ENCODE measurements at places on chromosomes 16 and 17. TPM values are rescaled to one million over a fixed set of nuclear protein-coding genes. Genes with fewer than 3 reads are reported as not detected.

ABCA9 gene
- 103 TPM for total RNA-seq

KRT15 gene
- 0.36 TPM for total RNA-seq

UBALD1 gene
- total RNA-seq: 10.8 TPM

DNA sequence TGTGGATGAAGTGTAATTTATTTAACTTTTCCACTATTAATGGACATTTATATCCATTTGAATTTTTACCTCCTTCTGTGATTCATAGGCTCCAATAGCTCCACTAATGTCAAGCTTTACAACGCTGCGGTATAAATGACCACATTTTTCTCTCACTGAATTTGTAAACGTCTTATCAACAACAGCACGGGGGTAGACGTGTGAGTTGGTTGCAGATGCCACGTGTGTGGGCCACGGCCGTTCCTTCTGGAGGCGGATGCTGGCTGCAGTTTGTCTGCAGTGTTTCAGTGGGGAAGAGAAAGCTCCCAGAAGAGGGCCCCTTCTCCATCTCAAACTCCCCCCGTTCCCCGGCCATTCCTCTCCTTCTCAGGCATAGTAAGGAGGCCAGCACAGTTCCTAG lies 68.2 kb upstream of the XYLT1 start:
- no peak overlapping the region for H3K27ac ChIP-seq
- H3K4me1 ChIP-seq: no peaks in the 10 kb centered on the region

- H3K4me1 ChIP-seq: no peaks in the 10 kb centered on the region
- no peak overlapping the region for H3K27ac ChIP-seq
- no peaks in the 10 kb centered on the region for H3K36me3 ChIP-seq
- no peak for DNase-seq
- no peaks in the 10 kb centered on the region for H3K27me3 ChIP-seq
These were observed 111.8 kb downstream of the NTN1 start for GRCh38 chr17:9132944-9133610.

GRCh38 chr17:42402117-42402516 lies 13.9 kb upstream of the STAT3 start:
- no peaks in the 10 kb centered on the region for H3K27me3 ChIP-seq
- peaks cover 6% of the 10 kb centered on the region for H3K4me1 ChIP-seq
- no peak overlapping the region for H3K4me3 ChIP-seq
- H3K36me3 ChIP-seq: no peaks in the 10 kb centered on the region
- H3K27ac ChIP-seq: no peak overlapping the region
- DNase-seq: no peak

- no peak overlapping the region for H3K4me3 ChIP-seq
- no peaks in the 10 kb centered on the region for H3K27me3 ChIP-seq
- H3K27ac ChIP-seq: no peak overlapping the region
- no peak for DNase-seq
These were observed 5.5 kb downstream of the SPAG9 start for GRCh38 chr17:51115179-51115578.

Measured in ovary (tissue), 10 donors.